ENCODE measurements at places on chromosomes 11 and 22. TPM values are rescaled to one million over a fixed set of nuclear protein-coding genes. Genes with fewer than 3 reads are reported as not detected.

The RTN4R gene
- 0.64 TPM for total RNA-seq

The KCNK7 gene
- not detected for total RNA-seq

- DNase-seq = no peak
- H3K4me1 ChIP-seq = no peaks in the 10 kb centered on the region
- H3K27me3 ChIP-seq = no peaks in the 10 kb centered on the region
- no peak overlapping the region for H3K27ac ChIP-seq
- no peaks in the 10 kb centered on the region for H3K36me3 ChIP-seq
- no peak overlapping the region for H3K4me3 ChIP-seq
Measured at GRCh38 chr11:134555510-134555909, 143.5 kb upstream of the B3GAT1 start.

GRCh38 chr22:38653741-38654140 lies 2.5 kb downstream of the FAM227A start:
- peaks cover 16% of the 10 kb centered on the region for H3K4me1 ChIP-seq
- no peak for DNase-seq
- H3K4me3 ChIP-seq = no peak overlapping the region
- H3K36me3 ChIP-seq = no peaks in the 10 kb centered on the region
